Nephron progenitor cell (in vitro differentiated cells): ENCODE measurements at places on chromosomes 5 and 9.
A peak's percentile ranks its signal among the peaks of the same experiment; 100 is the strongest.

GRCh38 chr9:19512103-19512832 lies 103.5 kb downstream of the ACER2 start:
- no peak overlapping the region for H3K27ac ChIP-seq
- H3K4me3 ChIP-seq = no peak overlapping the region
- H3K4me1 ChIP-seq = peaks cover 26% of the 10 kb centered on the region
- no peak for DNase-seq
- H3K36me3 ChIP-seq = no peaks in the 10 kb centered on the region
- H3K27me3 ChIP-seq = no peaks in the 10 kb centered on the region

DNA sequence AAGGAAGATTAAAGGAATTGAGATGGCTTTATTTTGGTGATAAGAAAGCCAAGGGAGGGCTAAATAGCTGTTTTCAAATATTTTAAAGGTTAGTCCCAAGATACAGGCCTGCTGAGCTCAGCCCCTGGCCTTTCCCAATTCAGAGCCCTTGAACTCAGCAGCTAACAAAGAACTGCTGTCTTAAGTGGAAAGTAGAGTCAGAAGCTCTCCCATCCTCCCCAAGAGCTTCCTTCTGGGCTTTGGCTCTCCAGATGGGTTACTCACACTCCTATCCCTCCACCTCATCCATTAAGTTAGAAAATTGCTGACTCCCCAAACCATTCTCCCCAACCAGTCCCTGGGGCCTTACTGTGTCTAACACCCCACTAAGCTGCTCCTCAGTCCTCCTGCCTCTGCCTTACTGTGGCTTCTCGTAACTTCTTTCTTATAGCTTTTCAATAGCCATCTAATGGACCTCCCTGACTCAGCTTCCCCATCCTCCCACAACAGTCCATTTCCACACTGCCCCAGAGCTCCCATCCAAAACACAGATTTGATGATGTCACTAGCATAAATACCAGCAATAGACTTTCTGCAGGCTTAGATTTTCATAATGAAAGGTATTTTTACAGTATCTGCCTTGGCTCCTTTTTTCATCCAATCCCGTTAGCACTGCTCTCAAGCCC lies 239.1 kb downstream of the ENC1 start:
- peaks cover 21% of the 10 kb centered on the region for H3K27me3 ChIP-seq
- peaks cover 26% of the 10 kb centered on the region for H3K4me1 ChIP-seq
- no peak for DNase-seq
- no peak overlapping the region for H3K27ac ChIP-seq
- H3K4me3 ChIP-seq = no peak overlapping the region
- H3K36me3 ChIP-seq = no peaks in the 10 kb centered on the region

GRCh38 chr5:160359816-160360215 lies 10.6 kb downstream of the C1QTNF2 start:
- H3K27ac ChIP-seq = peak overlapping the region; percentile 52
- peaks cover 7% of the 10 kb centered on the region for H3K27me3 ChIP-seq
- H3K4me1 ChIP-seq = peaks cover 35% of the 10 kb centered on the region
- peak overlapping the region; percentile 16 for H3K4me3 ChIP-seq
- no peaks in the 10 kb centered on the region for H3K36me3 ChIP-seq
- DNase-seq = no peak

- DNase-seq = peak; percentile 68
- H3K27me3 ChIP-seq = no peaks in the 10 kb centered on the region
- H3K36me3 ChIP-seq = no peaks in the 10 kb centered on the region
- H3K4me3 ChIP-seq = peak within 1 kb of the TSS; percentile 99
- H3K27ac ChIP-seq = peak within 1 kb of the TSS; percentile 95
- peaks cover 58% of the 10 kb centered on the region for H3K4me1 ChIP-seq
These were observed at the start of gene PARP8 for GRCh38 chr5:50666261-50667022. Gene PARP8, plus strand, starts transcription at chr5:50666637. Its CDS starts 459 bp downstream, at chr5:50667096.

DNA sequence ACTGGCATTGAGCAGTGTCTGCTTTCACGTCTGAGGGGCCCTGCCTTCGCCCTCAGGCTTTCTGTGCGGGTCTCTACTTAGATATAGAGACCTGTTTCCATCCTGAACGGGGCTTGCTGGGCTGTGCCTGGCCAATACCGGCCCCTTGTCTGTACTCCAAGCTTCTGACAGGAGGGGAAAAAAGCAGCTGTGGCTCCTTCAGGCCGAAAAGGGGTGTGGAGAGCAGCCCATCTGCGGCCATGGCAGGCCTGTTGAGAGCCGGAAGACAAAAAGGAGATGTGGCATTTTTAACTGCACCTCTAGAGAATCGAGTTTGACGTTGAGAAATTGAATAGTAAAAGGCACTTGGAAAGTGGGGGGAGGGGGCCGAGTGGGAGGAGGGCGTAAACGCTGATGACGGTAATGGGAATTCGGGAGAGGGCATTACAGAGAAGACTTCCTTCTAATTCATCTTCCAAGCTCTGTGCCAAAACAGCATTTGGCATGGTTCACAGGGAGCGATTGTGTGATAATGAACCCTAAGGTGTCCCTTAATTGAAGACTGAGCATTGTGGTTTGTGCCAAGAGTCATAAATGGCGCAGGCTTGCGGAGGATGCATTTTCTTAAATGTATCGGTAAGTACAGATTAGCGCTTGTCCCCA lies 25.1 kb upstream of the PRDM12 start:
- peaks cover 19% of the 10 kb centered on the region for H3K27me3 ChIP-seq
- H3K36me3 ChIP-seq = peaks cover 35% of the 10 kb centered on the region
- DNase-seq = peak; percentile 20
- H3K27ac ChIP-seq = peak overlapping the region; percentile 38
- H3K4me3 ChIP-seq = peak overlapping the region; percentile 14

GRCh38 chr5:52779213-52779612 lies 8.5 kb upstream of the ITGA1 start:
- H3K27ac ChIP-seq = no peak overlapping the region
- H3K36me3 ChIP-seq = no peaks in the 10 kb centered on the region
- DNase-seq = no peak
- H3K4me1 ChIP-seq = peaks cover 3% of the 10 kb centered on the region

- DNase-seq = no peak
- peak overlapping the region; percentile 87 for H3K4me3 ChIP-seq
- no peak overlapping the region for H3K27ac ChIP-seq
- peaks cover 6% of the 10 kb centered on the region for H3K36me3 ChIP-seq
- H3K4me1 ChIP-seq = peaks cover 18% of the 10 kb centered on the region
- H3K27me3 ChIP-seq = peaks cover 13% of the 10 kb centered on the region
These were observed 1.0 kb upstream of the ZCCHC7 start for GRCh38 chr9:37119360-37119759.

DNA sequence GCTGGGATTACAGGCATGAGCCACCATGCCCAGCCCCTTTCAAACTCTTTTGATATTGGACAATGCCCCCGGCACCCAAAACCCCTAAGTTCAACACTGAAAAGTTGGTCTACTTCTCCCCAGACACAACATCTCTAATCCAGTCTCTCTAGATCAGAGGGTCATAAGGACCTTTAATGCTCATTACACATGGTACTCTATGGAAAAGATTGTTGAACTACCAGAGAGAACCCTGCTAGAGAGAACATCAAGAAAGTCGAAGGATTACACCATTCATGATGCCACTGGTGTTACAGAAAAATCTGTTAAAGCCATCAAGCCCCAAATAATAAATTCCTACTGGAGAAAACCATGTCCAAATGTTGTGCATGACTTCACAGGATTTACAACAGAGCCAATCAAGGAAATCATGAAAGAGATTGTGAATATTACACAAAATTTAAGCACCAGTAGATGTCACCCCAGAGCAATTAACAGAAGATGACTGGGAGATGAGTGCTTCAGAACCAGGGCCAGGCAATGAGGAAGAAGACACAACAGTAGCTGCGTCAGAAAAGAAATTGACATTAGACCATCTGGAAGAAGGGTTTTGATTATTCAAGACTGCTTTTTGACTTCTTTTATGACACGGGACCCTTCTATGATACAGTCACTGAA lies 28.3 kb upstream of the NIPAL4 start:
- DNase-seq = no peak
- peaks cover 8% of the 10 kb centered on the region for H3K27me3 ChIP-seq
- H3K36me3 ChIP-seq = no peaks in the 10 kb centered on the region
- H3K4me3 ChIP-seq = no peak overlapping the region
- peaks cover 3% of the 10 kb centered on the region for H3K4me1 ChIP-seq

DNA sequence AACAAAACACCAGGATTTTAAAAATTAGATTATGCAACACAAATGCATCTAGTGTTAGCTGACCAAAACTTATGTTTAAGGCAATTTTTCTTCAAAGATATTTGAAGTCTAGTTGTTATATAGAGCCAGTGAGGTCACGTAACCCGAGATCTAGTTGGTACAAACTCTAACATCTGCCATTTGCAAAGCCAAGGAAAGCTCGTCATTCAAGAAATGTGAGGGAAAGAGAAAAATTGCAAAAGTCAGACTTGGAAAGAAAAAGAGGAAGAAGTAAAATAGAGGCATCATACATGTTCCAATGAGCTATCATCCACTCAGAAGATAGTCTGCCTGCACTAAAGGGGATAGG lies 293.4 kb upstream of the PUM3 start:
- H3K27me3 ChIP-seq = peaks cover 10% of the 10 kb centered on the region
- no peak for DNase-seq
- no peaks in the 10 kb centered on the region for H3K4me1 ChIP-seq
- H3K4me3 ChIP-seq = no peak overlapping the region
- no peaks in the 10 kb centered on the region for H3K36me3 ChIP-seq
- no peak overlapping the region for H3K27ac ChIP-seq

DNA sequence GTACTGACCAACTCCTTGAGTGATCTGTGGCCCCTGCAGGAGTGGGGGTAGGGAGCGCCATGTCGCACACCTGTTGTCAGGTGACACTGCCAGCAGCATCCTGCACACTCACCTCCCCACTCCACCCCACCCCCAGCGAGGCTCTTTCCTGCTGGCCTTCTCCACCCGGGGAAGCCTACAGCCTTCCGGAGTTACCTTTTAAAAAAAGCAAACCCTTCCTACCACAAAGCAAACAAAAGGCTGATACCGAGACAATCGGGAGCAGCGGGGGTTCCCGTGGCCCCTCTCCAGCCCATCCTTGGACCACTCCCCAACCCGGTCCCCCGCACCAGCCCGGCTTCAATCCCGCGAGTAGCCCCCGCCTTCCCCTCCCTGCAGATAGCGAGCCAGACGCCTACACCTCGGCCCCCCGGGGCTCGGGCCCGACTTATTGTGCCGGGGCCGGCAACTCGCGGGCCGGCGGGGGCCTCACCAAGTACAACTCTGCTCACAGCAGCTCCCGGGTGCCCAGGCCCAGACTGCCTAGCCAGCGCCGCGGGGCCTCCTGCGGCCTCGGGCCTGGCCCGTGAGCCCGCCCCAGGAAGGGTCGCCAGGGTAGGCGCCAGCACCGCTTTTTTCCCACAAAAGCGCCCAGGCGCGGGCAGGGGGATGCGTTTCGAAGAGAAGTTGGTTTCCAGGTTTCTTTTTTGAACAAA lies 724 bp downstream of the MACROH2A1 start:
- peak; percentile 54 for DNase-seq
- peaks cover 4% of the 10 kb centered on the region for H3K36me3 ChIP-seq
- peaks cover 64% of the 10 kb centered on the region for H3K4me1 ChIP-seq

DNA sequence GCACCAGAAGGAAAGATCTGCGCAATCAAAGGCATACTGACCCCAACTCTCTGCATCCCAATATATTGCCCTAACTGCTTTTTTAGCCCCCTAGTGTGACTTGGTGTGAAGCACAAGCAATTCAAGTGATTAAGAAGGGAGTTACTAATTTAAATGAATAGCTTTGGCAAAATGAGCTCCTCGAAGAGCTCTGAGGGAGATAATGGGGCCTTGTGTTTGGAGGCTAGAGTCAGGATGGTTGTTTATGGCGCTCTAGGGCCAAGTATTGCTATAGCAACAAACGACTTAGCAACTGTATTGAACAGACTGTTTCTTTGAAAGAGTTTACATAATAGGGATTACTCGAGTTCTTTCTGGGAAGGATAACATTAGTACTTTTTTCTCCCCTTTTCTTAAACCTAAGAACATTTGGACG lies 11.5 kb upstream of the C5orf58 start:
- H3K27me3 ChIP-seq = no peaks in the 10 kb centered on the region
- H3K27ac ChIP-seq = no peak overlapping the region
- H3K4me1 ChIP-seq = peaks cover 65% of the 10 kb centered on the region

DNA sequence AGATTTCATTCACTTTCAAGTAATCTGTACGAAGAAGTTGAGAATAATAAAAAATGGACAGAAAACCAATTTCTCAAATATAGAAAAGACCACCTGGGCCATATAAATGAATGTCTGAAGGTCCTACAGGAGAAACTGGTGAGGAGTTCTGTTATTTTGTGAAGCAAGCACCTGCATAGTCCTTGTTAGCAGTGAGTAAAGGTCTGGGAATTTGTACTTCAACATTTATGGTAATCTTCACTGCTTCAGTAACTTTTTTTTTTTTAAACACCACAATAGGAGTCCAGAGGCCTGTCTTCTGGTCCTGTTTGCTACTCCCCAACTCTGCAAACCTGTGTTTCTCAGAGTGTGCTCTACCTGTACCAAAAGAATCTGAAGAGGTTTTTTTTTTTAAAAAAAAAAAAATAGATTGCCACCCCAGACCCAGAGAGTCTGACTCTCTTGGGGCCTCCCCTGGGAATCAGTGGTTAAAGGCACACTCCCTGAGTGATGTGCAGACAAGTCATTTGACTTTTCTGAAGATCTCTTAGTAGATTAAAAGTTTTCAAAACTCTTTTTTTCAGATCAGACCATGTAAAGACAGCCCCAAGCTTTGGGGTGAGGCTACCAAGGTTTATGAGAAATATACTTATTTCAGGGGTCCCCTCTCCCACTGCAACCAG lies 55.5 kb downstream of the FAM81B start:
- no peak for DNase-seq
- H3K27ac ChIP-seq = no peak overlapping the region
- H3K27me3 ChIP-seq = no peaks in the 10 kb centered on the region

DNA sequence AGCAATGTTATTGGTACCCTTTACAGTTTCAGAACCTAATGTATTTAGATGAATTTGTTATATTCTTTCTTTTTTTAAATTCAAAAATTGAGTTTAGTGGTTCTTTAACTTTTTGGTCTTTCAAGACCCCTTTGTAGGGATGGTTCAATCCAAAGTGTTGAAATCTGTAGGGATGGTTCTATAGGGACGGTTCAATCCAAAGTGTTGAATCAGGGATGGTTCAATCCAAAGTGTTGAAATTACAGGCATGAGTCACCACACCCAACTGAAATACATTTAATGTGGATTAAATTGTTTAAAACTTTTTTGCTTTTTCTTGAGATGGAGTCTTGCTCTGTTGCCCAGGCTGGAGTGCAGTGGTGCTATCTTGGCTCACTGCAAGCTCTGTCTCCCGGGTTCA lies 30.6 kb downstream of the SNX2 start:
- no peak overlapping the region for H3K27ac ChIP-seq
- DNase-seq = no peak
- H3K4me1 ChIP-seq = peaks cover 12% of the 10 kb centered on the region
- no peak overlapping the region for H3K4me3 ChIP-seq
- no peaks in the 10 kb centered on the region for H3K27me3 ChIP-seq

DNA sequence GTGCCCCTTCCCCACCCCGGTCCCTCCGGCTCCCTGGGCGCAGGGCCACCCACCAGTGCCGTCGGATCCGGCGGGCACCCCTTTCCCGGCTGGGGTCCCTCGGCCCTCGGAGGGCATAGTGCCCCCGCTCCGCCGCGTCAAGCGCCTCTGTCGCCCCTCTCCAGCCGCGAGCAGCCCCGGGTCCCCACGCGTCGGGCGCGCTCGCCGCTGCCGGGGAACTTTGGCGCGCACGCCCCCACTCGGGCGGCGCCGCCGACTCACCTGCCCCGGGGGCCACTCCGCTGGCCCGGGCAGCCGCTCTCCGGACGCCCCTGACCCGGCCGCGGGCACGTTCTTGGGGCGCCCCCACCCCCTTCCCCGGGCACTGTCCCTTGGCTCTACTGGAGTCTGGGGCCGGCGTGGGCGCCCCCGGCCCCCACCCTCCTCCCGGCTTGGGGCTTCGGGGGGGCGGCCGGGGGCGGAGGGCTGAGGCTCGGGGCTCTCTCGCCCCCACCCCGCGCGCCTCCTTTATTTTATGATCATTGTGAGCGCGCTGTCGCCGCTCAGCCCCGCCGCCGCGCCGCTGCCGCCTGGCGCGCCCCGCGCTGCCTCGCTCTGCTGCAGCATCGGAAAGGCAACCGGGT lies 1.1 kb upstream of the FAM78A start:
- H3K27me3 ChIP-seq = peaks cover 64% of the 10 kb centered on the region
- no peak for DNase-seq
- H3K36me3 ChIP-seq = no peaks in the 10 kb centered on the region
